ENCODE measurements at places on chromosomes 7 and 10. TPM values are rescaled to one million over a fixed set of nuclear protein-coding genes. Genes with fewer than 3 reads are reported as not detected.

VWA2 gene
- total RNA-seq = 2.2 TPM

GRCh38 chr7:28957064-28957750, 923 bp downstream of the TRIL start:
- DNase-seq = no peak

- DNase-seq = no peak
Observed at GRCh38 chr10:85764108-85764507, 602.5 kb downstream of the GRID1 start.

GRCh38 chr7:109062798-109063197, 493.1 kb downstream of the DNAJB9 start:
- no peak for DNase-seq

DNA sequence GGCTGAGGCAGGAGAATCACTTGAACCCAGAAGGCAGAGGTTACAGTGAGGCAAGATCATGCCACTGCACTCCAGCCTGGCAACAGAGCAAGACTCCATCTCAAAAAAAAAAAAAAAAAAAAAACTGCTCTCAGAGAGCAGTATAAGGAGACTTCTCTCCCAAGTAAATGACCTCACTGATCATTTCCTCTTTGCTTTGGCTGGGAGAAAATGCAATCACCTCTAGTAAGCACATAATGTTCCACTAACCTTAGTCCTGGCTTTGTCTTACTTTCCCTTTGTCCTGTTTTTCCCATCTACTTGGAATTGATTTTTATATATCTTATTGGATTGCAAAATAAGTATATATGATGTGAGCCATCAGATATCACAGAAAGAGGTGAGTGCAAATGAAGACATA, 2.5 kb downstream of the SLC25A13 start:
- no peak for DNase-seq

All from kidney epithelial cell (primary cell).